ENCODE measurements at places on chromosomes 6 and 20. TPM values are rescaled to one million over a fixed set of nuclear protein-coding genes. Genes with fewer than 3 reads are reported as not detected.

SLC24A3 gene
- 1.9 TPM for total RNA-seq

EGFL8 gene
- total RNA-seq, result 5.1 TPM

RFX6 gene
- total RNA-seq, result not detected

BMP6 gene
- total RNA-seq, result 7.8 TPM

ZNF335 gene
- 59.5 TPM for total RNA-seq

CTAGE9 gene
- total RNA-seq, result not detected

CST4 gene
- total RNA-seq, result not detected

MEI4 gene
- total RNA-seq, result 1.3 TPM

HSPA1L gene
- total RNA-seq, result 1.9 TPM

HEY2 gene
- total RNA-seq, result not detected

EYS gene
- total RNA-seq, result under 0.01 TPM

SYCP2L gene
- under 0.01 TPM for total RNA-seq

TMEM244 gene
- not detected for total RNA-seq

JPH2 gene
- total RNA-seq, result under 0.01 TPM

GSTA2 gene
- not detected for total RNA-seq

CNKSR3 gene
- total RNA-seq, result 2.4 TPM

DNA sequence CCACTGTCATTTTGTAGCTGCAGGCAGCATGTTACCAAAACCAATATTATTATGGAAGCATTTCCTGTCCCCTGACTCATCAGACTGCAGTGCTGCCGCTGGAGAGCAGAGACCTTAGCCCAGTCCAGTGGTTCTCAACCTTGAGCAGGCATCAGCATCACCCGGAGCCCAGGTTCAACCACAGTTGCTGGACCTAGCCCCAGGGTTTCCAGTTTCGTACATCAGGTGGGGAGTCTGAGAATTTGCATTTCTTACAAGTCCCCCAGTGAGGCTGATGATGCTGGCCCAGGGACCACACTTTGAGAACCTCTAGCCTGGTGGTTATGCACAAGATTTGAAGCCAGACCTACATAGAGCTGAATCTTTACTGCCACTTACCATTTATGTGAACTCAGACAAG, 47.3 kb downstream of the LY86 start:
- no peak for DNase-seq

DNA sequence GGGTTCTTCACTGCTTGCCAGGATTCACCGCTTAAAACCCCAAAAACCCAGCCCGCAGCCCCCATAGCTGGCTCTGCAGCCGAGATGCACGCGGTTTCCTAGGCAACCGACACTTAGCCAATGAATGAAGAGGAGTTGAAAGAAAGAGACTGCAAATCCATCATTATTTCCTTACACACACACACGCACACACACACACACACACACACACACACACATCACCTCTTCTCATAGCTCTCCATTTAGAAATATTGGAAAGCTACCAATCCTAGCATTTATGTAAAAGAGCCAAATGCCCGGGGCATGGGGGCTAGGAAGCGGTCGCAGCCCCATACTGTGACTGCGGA, 3.4 kb upstream of the TUBB2B start:
- DNase-seq, result no peak

DNA sequence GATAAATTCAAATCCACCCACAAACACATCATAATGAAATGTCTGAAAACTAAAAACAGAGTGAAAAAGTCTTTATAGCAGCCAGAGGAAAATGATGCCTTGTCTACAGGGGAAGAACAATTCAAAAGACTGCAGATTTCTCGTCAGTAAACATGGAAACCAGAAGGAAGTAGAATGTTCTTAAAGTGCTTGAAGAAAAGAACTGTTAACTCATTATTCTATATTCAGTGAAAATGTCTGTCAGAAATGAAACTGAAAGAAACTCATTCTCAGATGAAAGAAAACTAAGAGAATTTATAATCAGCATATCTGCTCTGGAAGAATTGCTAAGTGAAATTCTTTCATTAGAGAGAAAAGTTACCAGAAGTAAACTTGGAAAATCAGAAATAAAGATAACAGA, 416.1 kb downstream of the TBC1D32 start:
- peak; percentile 9 for DNase-seq

GRCh38 chr20:46007671-46008070, 1.0 kb upstream of the MMP9 start:
- DNase-seq, result no peak

- no peak for DNase-seq
Observed at GRCh38 chr6:42846505-42846904, 32.9 kb upstream of the RPL7L1 start.

DNA sequence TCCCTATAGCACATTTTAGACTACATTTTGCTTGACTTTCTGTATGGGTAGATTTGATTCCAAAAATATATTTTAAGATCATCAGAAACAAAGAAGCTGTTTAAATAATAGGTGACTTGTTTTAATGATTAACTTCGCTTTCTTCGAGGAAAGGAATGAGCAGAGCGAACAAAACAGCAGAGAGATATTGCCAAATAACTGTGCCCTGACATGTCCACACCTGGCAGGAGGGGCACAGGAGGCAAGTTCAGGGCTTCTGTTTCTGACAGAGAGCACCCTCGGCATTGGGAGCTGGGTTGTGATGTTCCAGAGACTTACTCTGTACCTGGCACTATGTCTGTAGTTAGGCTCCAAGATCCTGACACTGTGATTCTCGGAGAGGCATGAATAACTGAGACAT, 155.7 kb upstream of the SASH1 start:
- DNase-seq, result no peak

DNA sequence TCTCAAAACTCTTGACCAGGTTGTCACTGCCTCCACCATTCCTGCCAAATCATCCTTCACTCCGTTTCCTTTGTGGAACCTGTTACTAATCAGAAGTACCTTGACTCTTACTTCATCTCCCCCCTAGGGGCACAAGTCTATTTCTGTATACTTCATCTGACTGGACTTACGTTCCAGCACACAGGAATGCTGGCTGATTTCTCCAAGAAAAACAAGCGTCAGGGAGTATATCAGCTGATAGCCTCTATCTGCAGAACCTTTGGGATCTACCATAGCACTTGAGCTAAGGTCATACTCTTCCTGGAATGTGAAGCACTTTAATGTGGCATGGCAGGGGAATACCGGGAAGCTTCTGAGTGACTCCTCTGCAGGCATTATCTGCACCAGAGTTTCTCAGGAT, 178.1 kb upstream of the MOCS1 start:
- no peak for DNase-seq

DNA sequence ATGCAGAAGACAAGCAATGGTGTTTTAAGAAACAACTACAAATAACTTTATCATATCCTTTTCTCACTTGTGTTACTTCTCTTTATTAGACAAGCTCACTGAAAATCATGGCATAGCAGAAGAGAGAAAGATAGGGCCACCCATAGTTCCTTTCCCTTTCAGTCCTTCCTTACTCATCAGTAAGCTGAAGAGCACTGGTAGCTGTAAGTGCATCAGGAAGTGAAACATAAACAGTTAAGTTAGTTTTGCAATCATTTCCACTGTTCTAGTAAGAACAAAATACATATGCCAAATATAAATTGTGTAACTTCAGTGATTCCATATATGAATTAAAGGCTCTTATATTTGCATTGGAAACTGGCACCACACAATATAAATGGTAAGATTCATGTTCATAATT, 220.1 kb downstream of the HACE1 start:
- peak; percentile 12 for DNase-seq

DNA sequence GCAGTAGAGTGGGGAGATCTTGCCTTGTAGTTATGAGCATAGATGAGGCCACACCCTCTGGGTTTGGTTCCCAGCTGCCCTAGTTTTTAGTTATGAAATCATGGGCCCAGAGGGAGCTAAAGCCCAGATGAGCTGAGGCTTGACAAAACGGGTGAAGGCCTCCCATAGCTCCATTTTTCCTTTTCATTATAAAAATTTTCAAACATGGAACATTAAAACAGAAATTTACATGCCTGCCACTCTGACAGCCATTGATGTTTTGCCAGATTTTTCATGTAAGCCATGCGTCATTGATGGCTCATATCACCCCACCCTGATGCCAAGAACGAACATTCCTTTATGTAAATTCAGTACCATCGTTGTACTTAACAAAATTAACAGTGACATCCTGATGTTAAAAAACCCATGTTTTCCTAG, 67.9 kb downstream of the IGF2R start:
- no peak for DNase-seq

- no peak for DNase-seq
Observed at GRCh38 chr6:75524322-75524972, 30.8 kb upstream of the FILIP1 start.

GRCh38 chr6:21628160-21628559, 34.6 kb downstream of the SOX4 start:
- no peak for DNase-seq

DNA sequence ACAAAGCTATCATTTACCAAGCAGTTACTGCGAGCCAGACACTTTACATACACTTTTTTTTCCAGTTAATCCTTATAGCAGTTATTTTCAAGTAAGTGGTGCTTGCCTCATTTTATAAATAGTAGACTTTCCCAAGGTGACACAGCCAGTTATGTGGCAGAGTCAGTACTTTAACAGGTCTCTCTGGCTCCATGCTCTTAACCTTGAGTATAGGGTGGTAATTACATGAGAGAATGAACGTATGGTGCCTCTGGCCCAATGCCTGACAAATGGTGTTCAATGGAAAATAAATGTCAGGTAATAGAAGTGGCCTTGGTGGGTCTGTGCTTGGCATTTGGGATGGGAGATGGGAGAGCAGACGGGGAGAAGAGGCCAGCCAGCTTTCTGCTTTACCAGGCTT, 316.3 kb downstream of the SLC35F1 start:
- DNase-seq, result no peak

DNA sequence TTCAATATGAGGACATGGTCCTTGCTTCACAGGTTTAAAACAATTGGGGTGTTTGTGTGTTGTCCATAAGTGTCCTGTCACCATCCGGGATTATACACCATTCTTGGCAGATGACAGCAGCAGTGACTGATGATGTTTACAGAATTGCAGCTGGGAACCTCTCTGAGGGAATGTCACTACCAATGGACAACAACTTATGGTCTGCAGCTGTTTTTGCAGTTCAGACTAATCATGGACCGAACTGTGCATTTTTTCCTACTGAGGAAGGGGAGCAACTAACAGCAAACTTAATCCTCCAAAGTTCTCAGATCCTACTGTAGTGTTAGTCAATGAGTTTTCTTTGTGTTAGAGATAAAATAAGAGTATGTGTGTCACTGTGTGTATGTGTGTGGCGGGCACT, 26.0 kb downstream of the FAM229B start:
- DNase-seq, result no peak

DNA sequence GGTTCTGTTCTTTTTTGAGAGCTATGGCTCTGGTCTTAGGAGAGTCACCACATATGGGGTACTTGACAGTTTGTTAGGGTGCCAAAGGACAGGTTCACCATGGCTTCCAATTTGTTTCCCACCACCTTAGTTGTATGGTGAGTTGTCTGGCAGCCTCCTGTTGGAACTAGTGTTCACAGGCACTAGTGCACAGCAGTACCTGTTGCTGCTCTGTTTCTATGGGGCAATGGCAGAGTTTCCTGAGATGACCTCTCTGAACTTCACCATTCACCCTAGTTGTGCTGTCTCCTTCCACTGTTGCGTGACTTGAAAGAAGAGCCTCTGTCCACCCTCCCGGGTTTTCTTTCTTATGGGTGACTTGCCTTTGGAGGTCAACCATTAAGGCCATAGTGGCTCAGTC, 129.1 kb downstream of the JARID2 start:
- no peak for DNase-seq

DNA sequence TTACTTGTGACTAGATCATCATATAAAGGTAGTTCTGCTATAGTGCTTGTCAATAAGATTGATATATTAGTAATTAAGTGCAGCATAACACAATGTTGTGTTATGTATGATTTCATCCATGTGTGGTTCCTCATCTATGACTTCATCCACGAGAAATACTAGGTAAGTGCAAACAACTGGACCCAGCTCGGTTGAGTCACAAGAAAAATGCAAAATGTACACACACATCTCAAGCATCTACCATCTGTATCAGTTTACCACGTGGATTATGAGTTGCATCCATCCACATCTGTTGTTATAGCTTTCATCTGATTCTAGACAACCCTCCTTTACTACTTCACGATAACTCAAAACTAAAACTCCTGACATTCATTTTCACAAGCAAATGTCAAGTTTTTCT, 517.0 kb upstream of the CITED2 start:
- no peak for DNase-seq

- no peak for DNase-seq
Observed at GRCh38 chr6:36054415-36054814, 26.8 kb downstream of the MAPK14 start.

DNA sequence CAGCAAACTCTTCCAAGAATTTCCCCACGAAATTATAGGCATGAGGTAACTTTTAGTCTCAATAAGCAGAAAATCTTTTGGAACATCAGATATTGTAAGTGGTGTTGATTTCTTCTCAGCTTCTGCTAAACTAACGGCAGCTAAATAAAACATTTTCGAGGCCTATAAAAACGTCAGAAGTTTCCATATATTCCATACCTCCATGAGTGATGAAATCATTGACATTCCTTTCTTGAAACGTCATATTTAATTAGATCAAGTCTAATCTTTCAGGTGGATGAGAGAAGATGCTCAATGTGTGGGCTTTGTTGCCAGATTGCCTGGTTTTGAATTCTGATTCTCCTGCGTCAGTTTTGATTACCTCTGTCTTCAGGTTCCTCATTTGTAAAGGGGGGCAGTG, 81.3 kb downstream of the CDC5L start:
- no peak for DNase-seq

DNA sequence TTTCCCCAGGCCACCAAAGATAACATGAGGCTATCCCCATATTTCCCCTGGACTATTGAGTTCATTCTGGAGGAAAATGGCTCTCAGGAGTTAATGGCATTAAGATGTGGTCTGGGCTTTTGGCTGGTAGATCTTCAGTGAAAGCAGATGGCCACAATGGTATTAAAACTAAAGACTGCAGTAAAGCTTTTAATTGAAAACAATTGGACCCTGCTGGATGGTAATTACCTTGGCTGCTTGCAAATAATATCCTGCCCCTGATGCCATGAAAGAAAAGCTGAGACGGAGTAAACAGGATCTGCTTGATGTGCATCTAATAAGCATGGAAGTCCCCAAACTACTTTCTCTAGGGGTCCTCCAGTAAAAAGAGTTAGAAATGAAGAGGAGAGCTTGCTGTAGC, 255.8 kb downstream of the QKI start:
- DNase-seq, result no peak

DNA sequence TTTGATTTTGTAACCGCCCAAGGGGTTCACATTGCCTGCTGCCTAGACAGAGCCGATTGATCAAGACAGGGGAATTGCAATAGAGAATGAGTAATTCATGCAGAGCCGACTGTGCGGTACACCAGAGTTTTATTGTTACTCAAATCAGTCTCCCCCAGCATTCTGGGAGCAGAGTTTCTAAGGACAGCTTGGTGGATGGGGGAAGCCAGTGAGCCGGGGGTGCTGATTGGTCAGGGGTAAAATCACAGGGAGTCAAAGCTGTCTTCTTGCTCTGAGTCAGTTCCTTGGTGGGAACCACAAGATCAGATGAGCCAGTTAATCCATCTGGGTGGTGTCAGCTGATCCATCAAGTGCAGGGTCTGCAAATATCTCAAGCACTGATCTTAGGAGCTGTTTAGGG, 60.0 kb upstream of the EZR start:
- DNase-seq, result no peak

GRCh38 chr6:28875191-28875747, 48.5 kb downstream of the TRIM27 start:
- DNase-seq, result no peak

All from hematopoietic multipotent progenitor cell (in vitro differentiated cells).